ENCODE measurements at places on chromosomes 4 and X.

DNA sequence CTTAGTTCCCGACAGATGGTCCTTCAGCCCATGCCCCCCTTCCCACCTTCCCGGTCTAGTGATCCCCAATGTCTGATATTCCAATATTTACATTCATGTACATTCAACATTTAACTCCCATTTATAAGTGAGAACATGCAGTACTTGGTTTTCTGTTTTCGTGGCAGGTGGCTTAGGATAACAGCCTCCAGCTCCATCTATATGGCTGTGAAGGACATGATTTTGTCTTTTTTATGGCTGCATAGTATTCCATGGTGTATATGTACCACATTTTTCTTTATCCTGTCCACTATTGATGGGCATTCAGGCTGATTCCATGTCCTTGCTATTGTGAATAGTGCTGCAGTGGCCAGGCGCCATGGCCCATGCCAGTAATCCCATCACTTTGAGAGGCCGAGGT, 13.8 kb downstream of the RBM10 start:
- DNase-seq = no peak

DNA sequence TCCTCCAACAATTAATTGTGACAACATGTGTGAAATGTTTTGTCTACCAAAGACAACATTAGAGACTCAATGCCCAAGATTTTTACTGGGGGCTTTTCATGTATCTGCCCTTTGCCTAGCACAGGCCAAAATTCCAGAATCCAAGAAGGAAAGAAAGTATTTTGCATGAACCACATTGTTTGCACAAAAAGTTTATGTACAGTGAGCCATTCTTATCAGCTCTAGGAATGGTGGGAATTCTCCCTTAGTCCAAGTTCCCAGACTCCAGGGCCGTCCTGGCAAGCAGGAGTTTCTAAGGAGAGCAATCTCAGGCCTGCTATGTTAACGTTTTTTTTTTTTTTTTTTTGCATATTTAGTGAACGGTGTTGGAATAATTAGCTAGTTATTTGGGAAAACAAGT, 21.6 kb downstream of the GPRASP1 start:
- no peak for DNase-seq

- DNase-seq = no peak
Measured at GRCh38 chrX:54043541-54044125, 640 bp downstream of the PHF8 start.

DNA sequence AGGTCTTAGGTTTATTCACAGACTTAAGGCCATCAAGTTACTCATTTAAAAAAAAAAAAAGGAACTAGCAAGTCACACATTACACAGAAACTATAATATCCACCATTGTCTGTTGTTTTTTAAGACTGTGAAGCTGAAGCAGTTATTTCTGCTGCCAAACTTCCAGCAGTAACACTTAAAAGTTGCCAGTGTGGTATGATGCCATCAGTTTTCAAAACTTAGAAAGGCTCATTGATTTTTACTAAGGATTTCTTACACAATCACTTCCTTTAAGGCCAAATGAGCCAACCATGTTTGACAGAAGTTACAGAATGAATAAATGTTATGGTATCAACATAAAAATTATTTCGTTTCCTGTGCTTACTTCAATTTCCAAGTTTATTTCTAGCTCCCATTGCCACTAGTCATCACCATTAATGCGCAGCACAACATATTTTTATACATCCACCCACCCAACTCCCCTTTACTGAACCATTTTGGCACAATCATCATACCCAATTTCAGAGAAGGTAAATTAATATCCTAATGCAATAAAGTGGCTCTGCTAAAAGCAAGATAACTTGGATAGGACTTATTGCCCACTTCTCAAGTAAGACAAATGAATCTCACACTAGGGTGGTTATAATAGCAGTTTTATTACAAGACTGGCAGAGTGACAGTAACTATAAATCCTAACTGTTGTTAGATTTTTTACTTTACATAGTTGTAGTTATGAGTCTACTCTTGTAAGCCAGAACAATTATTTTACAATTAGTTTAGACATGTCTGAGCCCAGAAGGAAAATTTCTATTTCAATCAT, 13.1 kb downstream of the PDGFC start:
- no peak for DNase-seq

GRCh38 chr4:72022553-72022952, 9.2 kb upstream of the NPFFR2 start:
- DNase-seq = no peak

DNA sequence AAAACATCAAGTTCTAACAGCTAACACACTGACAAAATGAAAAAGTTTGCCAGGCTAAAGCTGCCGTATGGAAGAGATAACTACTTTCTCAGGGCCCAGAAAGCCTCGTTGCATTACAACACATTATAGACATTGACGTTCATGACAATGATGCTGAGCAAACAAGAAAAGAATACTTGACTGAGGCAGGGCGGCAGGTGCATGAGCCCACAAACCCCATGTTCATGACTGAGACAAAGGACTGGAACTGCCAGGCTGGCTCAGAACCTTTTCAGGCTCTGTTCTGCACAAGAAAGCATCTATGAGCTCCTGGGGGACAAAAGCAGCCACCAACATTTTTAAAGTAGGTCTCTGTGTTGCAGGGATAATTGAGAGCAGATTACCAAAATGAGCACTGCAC, 13.6 kb downstream of the TLR6 start:
- no peak for DNase-seq

GRCh38 chrX:43333543-43333942, 322.6 kb upstream of the MAOA start:
- DNase-seq = no peak

GRCh38 chrX:19747652-19748610, 139.5 kb downstream of the SH3KBP1 start:
- DNase-seq = no peak

DNA sequence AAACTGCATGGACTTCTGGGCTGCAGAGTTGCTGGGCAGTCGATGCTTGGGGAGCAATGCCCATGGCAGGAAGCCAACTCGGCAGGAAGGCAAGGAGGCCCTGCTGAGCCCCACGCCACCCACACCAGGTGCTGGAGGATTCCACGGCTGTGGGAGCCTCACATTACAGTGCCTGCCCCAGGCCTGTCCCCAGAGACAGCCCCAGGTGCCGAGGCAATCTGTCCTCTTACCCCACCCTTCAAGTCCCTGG, 53.9 kb downstream of the HMX1 start:
- no peak for DNase-seq

- peak; percentile 32 for DNase-seq
Measured at GRCh38 chrX:107118322-107119147, at the start of gene RBM41. Gene RBM41, minus strand, starts transcription at chrX:107118822. Its CDS starts 49 bp downstream, at chrX:107118773.

GRCh38 chrX:154549766-154550165, 2.3 kb downstream of the IKBKG start:
- DNase-seq = no peak

- DNase-seq = no peak
Measured at GRCh38 chrX:78759081-78759480, 11.6 kb downstream of the LPAR4 start.

GRCh38 chrX:132916349-132916748, 42.1 kb downstream of the HS6ST2 start:
- no peak for DNase-seq

- no peak for DNase-seq
Measured at GRCh38 chr4:174212061-174212460, 71.4 kb downstream of the FBXO8 start.

DNA sequence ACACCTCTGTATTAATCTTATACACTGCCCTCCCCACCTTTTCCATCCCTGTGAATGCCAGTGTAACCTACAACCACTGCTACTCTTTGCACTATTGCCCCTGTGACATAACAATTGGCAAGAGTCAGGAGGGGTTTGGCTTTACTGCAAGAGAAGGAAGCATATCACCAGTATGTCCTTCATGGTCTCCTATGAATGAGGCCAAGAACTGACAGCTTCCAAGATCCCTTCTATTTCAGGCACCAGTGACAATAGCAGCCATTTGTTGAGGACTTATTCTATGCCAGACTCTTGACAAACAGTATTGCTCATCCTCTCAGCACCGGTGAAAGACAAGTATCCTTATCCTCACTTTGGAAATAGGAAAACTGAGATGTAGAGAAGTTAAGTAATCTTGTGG, 363.9 kb downstream of the MID1IP1 start:
- no peak for DNase-seq

GRCh38 chr4:38113132-38113531, 152.9 kb downstream of the PTTG2 start:
- DNase-seq = no peak

DNA sequence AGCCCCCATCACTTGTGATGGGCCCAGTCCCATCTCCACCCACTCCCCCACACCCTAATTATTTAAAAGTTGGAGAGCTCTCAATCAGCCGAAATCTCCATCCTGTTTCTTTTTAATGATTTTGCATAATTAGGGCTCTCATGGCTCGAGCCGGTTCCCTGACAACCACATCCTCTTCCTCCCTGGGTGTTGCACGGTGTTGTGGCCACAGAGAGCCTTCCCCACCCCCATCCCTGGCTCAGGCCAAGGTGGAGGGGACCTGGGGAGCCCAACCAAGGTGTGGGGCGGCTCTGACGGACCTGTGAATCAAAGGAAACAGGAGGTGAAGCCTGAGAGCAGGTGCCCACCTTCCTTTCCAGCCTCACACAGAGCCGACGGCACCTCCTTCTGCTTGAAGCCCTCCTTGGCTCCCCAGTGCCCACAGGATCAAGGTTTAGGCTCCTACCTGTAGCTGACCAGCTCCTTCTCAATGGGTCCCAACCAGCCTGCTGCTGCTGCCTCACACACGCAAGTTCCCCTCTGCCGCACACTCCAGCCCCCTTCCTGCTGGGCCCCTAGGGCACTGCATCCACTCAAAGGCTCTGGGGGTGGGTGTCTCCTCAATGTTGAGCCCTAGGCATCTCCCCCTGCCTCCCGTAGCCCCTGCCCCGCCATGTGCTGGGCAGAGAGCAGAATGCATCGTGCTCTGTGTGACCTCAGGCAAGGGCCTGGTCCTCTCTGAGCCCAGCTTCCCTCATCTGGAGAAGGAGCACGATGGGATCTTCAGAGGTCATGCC, 68.7 kb downstream of the WFS1 start:
- DNase-seq = no peak

GRCh38 chrX:41291309-41291708, 42.7 kb upstream of the DDX3X start:
- DNase-seq = no peak

DNA sequence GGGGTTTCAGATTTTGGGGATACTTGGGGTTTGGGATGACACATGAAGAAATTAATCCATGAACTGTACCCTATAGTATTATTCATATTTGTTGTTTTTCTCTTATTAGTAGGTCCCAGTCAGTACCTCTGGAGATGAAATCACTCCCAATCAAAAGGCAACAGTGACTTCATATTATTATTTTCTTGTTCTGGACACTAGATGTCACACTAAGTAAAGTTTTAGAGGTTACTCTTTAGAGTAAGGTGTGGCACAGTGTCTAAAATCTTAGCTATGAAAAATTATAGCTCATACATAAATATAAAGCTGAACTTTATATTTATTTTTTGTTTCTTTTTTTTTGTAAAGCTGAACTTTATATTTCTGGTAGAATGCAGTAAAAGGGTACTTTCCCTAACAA, 35.1 kb downstream of the FAM114A1 start:
- DNase-seq = no peak

DNA sequence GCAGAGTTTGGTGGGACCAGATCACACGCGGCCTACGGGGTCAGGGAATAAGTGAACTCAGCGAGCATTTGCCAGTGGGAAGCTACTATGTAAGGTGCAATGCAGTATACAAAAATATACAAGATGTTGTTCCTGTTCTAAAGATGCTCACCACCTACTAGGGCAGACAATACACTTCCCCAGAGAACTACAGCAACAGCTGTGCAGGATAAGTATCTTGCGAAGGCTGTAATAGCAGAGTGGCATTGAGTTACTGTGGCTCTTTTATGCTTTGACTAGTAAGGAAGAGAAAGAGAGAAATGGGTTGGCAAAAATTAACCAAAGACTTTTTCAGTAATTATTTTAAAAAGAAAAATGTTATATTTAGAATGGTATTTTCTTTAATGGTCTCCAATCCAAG, 61.2 kb downstream of the CDS1 start:
- DNase-seq = no peak

GRCh38 chr4:26737385-26737784, 123.3 kb upstream of the STIM2 start:
- no peak for DNase-seq

DNA sequence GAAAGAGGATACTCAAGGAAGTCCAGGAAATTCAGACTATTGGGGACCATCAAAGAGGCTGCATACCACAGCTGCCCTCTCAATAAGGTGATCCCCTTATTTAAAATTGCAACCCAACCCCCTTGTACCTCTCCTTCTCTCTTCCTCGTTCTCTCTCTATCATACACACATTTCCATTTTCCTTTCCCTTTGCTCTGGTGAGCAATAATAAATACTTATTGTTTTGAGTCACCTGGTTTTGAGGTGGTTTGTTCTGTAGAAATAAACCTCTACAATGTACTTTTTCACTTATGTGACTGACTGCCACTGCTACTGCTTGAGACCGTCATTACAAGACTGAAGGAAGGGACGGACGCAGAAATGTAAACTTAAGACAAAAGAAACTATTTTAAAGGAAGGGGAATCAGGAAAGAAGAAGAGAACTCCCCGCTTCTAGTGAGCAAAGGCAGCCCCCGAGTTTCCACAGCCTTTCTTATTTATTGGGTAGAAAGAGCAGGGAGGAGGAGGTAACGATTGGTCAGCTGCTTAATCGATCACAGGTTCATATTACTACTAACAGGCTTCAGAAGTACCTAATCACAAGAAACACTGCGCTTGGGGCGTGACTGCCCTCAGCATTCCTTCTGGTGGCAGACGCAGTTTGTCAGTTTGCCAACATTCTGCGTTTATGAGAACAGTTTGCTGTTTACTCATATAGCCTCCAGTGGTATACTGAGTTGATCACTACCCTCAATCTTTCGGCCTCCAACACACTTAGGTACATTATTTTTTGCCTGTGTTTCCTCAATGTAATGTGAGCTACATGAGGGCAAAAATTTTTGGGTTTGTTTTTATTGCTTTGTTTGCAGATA, 16.9 kb upstream of the TMEM165 start:
- no peak for DNase-seq

DNA sequence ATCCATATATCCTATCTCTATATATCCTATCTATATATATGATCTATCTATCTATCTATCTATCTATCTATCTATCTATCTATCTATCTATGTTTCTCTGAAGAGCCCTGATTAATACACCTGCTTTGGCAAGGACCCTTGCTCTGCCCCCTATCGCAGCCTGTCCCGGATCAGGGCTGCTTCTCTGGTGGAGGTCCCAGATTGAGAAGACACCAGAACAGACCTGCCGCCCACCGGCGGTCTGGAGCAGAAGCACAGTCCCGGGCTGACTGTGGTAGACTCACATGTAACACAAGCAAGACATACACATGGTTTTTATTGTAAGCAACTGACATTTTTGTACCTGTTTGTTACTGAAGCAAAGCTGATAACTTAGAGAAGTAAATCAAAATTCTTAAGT, 52.8 kb downstream of the ING2 start:
- DNase-seq = no peak

All from pulmonary artery endothelial cell (primary cell).